ENCODE measurements at places on chromosomes 12 and 14. TPM values are rescaled to one million over a fixed set of nuclear protein-coding genes. Genes with fewer than 3 reads are reported as not detected.
A peak's percentile ranks its signal among the peaks of the same experiment; 100 is the strongest.

DNA sequence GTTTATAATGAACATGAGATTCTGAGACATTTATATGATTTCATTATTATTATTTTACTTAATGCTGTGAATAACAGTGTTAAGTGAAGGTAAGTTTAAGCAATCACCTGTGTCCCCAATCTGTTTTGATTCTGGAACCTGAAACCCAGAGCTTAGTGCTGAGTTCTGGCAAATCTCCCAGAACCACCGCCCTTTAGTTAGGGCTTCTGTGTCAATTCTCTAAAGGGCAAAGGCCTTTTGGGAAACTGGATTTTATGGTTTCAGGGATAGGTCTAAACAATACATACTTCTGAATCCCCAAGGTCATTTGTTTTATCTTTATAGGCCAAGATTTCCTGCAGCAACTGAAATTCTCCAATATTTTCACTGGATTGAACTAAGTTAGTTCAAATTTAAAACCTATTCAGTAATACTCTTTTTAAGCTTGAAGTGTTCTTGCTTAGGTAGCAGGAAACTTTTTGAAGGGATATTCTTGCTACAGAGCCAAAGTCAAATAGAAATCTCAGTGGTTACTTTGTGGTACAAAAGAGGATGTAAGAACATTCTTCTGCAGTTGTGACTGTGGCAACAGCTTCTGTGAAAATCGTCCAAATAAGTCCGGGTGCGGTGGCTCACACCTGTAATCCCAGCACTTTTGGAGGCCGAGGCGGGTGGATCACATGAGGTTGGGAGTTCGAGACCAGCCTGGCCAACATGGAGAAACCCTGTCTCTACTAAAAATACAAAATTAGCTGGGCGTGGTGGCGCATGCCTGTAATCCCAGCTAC is 10.0 kb upstream of the PKP2 start:
- no peak for DNase-seq

- DNase-seq: peak; percentile 62
Measured at GRCh38 chr12:113083863-113084435, 27.4 kb downstream of the DTX1 start.

Gene ALKBH2
- 21.2 TPM for total RNA-seq

DNA sequence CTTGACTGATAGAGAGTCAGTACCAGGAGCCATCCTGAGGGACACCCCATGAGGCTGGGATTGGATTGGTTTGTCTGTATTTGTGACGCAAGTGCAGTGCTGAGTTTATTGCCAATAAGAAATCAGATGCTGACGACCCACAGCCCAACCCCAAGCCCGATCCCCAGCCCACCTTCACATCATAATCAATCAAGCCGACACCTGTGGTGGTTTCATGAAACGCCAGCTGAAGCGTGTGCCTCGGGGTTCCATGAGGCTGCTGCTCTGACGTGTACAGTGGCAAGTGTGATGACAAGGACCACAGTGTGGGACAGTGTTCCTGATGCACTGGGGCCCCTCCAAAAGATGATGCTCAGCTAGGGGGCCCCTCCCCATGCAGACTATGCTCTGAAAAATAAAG is 62.1 kb upstream of the C14orf180 start:
- DNase-seq: no peak

DNA sequence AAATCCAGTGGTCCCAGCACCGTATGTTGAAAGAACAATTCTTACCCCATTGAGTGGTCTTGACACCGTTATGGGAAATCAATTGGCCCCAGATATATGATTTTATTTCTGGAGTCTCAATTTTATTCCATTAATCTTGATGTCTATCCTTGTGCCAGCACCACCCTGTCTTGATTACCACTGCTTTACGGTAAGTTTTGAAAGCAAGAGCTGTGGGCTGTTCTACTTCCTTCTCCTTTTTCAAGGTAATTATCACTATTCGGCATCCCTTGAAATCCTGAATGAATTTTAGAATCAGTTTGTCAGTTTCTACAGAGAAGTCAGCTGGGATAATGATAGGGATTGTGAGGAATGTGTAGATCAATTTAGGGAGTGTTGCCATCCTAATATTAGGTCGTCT is 160.8 kb upstream of the SFSWAP start:
- no peak for DNase-seq

DNA sequence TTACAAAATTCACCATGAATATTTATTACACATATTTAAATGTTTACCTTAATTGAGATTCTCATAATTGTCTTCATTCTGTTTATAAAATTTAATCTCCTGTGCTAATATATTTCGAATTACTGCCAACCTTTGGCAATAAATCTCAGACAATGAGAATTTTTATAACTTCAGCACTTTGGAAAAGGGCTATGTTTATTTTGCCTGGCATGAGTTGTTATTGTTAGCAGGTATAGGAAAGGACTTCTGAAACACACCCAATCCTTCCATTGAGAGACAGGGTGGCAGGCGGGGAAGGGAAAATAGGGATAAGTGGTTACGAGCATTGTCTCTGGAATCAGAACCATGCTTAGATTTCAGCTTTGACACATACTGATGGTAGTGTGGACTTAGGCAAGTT is 12.1 kb upstream of the MSRB3 start:
- no peak for DNase-seq

- DNase-seq: peak; percentile 54
Measured at GRCh38 chr14:75979648-75980565, 1.9 kb downstream of the TGFB3 start.

GRCh38 chr14:101349108-101349507 is 212.2 kb upstream of the DIO3 start:
- no peak for DNase-seq

DNA sequence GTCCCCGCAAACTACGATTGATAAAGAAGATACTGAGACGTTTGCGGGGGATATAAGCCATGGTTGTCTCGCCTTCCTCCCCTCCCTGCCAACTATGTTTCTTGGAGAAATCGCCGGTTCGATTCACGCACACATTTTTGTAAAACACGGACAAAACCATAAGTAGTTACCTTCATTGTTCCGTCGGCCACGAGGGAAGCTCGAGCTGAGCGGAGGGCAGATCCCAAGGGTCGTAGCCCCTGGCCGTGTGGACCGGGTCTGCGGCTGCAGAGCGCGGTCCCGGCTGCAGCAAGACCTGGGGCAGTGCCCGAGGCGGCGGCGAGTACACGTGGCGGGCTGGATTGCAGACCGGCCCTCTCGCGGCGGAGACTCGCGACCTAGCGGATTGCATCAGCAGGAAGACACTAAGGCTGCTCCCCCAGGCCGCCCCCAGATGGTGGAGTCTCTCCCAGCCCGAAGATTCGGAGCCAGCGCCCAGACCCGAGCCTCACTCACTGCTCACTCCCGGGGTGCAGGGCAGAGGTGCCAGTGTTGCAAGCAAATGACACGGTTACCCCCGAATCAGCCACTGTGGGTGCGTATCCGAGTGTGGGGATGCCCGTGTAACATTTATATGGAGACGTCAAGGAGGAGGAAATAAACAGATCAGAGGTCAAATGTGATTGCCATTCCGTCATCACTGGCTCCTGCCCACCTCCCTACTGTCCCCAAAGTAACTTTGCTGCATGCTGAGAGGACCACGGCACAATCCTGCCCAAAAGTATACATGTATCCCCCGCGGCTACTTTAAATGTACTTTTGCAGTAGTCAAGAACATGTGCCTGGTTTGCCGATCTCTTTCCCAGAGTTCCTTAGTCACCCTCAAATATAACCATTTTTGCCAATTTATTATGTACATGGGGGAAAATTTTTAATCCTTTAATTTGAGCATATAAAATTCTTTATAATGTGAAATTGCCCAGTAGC is at the start of gene BCAT1:
Gene BCAT1, minus strand, starts transcription at position 345 of the 966 bp plus-strand sequence. Its CDS starts 169 bp downstream, at position 176.
- DNase-seq: peak; percentile 76

- DNase-seq: no peak
Measured at GRCh38 chr14:30849354-30849753, 25.0 kb upstream of the COCH start.

- DNase-seq: no peak
Measured at GRCh38 chr14:89956661-89957009, 908 bp downstream of the TDP1 start.

Gene TMEM30B
- total RNA-seq: 1.2 TPM

GRCh38 chr12:27542628-27543027 is 18.6 kb downstream of the PPFIBP1 start:
- no peak for DNase-seq

DNA sequence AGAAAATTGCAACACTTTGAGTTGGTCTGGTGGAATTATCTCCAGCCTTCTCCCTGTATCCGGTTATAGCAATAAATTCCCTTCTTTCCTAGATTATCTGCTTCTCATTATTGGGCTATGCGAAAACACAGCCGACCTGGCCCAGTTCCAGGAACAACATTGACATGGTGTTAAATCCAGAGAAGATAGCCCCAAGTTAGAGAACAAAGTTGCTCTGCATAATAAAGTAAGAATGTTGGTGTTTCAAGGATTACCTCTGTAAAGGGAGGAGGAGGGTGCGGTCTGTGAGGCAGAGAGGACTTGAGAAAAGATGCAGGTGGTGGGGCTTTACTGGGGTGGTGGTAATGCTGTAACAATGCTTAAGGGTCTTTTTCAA is 12.1 kb downstream of the TCL1A start:
- DNase-seq: no peak

DNA sequence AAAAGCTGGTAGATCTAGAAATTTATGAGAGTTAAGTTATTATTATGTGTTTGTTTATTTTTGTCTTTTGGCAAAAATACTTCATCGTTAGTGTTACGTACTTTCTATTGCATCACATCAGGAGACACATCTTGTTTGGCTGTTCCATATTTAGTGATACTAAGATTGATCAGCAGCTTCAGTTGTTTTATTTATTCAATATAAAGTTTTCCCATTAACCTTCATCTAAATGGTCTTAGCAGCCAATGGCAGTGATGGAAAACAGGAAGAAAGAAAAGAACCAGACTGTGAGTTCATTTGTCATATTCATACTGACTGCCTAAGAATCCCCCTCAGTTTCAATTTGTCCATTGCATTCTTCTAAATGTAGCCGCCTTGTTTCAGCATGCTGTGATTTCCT is 122.3 kb downstream of the METTL25 start:
- DNase-seq: no peak

Gene PARPBP
- total RNA-seq: 0.64 TPM

DNA sequence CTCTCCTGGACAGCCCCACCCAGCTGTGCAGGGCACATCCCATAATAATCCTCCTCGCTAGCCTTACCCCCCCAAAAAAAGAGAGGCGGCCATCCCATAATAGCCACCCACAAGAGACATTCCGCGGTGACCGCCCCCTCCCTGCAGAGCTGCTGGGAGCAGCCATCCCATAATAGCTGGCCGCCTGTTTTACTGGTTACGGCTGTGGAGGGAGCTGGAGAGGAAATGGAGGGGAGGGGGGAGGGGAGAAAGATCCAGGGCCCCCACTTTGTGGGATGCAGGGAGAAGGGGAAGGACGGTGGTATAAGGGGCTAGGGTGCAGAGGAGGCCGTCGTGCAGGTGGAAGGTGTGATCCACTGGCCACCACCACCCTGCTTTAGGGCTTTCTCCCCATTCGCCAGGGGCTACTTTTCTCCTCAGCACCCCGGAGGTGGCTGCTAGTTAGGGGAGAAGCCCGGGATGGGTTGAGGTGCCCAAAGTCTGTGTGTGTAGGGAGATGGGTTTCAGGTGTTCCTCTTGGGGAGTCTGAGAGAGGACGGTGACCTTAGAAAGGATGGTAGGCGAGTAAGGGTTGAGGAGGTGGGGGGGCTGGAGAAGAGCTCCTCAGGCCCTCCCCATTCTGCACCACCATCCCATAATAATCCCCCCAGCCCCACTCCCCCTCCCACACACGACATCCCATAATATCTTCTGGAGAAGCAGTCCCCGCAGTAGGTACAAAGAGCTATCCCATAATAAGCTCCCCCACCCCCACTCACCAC is 6.0 kb upstream of the CHD4 start:
- peak; percentile 69 for DNase-seq

Gene SYT1
- total RNA-seq: 0.34 TPM

- no peak for DNase-seq
Measured at GRCh38 chr14:96999654-97000155, 202.5 kb downstream of the VRK1 start.

Gene CLECL1
- total RNA-seq: not detected

Gene LTB4R
- total RNA-seq: 1.9 TPM

Gene TSPAN9
- 8.0 TPM for total RNA-seq

- no peak for DNase-seq
Measured at GRCh38 chr14:83379436-83379835, 1845.8 kb upstream of the SEL1L start.

Gene TAS2R14
- 0.30 TPM for total RNA-seq

DNA sequence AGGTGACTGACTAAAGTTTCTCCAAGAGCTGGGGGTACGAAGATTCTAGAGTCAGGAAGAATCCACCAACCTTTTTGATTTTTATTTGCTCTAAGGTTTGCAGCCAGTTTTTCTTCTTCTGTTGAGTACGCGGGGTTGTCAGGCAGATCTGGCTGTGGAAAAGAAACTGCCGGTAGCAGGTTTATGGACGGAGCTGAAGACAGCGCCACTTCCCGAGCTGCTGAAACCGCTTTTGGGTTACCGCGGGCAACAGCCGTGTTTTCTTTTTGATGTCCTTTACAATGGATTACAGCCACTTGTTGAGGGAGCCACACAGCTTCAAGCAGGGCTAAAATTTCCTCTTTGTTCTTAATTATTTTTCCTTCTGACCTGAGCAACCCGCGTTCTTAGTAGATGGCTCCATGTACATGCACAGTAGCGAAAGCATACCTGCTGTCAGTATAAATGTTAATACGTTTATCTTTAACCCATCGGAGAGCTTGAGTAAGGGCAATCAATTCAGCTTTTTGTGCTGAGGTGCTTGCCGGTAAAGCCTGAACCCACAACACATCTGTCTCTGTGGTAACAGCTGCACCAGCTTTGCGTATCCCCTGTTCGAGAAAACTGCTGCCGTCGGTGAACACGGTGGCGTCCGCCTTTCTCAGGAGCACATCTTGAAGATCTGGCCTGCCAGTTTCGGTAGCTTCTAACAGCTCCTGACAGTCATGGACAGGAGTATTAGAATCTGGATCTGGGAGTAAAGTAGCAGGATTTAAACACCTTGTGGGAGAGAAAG is 674.3 kb downstream of the TMEM121 start:
- DNase-seq: no peak

Gene KCNC2
- not detected for total RNA-seq

DNA sequence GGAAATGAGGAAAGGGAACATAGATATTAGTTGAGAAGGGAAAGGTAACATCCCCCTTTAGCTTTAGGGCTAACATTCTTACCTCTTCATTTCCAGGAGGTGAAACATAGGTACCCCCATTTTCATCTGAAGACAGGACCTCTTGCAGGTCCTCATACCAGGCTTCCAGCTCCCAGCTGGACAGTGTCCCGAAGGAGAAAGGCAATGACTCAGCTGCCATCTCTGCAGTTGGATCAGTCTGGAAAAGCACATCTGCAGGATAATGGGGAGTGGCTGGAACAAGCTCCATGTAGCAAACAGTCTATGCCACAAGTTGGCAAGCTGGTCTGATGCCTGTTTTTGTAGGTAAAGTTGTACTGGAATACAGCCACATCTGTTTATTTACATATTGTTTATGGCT is 3.1 kb downstream of the DDIT3 start:
- DNase-seq: no peak

DNA sequence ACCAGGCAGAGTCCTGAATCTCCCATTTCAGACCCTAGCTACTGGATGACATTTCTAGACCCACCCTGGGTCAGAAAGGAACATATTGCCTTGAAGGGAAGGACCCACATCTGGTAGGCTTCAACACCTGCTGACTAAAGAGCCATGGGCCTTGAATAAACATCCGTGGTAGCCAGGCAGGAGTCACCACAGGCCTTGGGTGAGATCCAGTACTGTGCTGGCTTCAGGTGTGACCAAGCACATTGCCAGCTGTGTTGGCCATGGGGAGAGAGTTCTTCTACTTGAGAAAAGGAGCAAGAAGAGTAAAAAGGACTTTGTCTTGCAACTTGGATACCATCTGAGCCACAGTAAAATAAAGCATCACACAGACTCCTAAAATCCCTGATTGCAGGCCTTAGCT is 332.6 kb downstream of the SLC16A7 start:
- no peak for DNase-seq

GRCh38 chr14:98168211-98168985 is 1103.6 kb downstream of the BCL11B start:
- DNase-seq: no peak

Data from psoas muscle (tissue), 8 donors.